ENCODE measurements at places on chromosomes 2 and 18.

DNA sequence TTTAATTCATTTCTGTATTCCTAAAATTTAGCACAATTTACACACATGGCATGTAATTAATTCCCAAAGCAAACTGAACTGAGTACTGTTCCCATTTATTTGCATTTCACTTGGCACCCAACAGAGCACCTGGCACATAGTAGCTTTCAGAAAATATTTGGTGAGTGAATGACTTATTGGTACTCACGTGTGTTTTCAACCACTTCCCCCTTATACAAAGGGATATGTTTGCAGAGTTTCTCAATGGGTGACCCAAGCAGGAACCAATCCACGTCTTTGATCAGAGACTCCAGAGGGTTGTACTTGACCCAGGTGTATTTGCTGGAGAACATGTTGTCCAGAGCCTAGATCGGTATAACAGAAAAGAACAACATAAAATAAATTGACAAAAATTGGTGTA, 6.6 kb downstream of the GKN2 start:
- no peak for DNase-seq

DNA sequence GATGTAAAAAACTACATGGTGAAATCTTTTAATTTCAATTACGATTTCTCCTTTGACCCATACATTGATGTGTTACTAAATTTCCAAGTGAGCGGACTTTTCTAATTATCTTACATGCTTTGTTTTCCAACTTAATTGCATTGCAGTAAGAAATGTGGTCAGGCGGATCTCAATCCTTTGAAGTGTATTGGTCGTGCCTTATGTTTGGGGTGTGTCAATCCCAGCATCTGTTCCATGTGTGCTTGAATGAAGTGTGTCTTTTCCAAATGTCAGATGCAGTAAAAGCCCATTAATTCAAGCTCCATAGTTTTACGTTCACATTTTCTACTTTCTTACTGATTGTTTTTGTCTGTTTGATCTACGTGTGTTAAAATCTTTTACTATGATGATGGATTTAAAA, 113.1 kb downstream of the UXS1 start:
- DNase-seq: no peak

DNA sequence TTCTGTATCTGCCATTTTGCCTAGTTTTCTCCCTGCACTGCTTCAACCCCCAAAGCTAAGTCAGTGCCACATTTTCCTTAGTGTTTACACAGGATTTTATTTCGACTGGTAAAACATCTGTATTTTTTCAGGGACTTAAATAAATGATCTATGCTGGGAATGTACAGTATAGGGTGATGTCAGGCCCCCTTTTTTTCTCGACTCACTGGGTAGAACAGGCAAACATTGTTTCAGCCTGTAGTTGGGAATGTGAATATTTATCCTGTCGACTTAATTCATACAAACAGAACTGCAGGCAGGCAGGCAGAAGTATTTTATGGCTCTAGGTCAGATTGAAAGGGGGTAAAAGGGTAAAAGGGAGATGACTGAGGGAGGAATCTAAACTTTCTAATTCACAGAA, 123.5 kb upstream of the ZFP36L2 start:
- no peak for DNase-seq

DNA sequence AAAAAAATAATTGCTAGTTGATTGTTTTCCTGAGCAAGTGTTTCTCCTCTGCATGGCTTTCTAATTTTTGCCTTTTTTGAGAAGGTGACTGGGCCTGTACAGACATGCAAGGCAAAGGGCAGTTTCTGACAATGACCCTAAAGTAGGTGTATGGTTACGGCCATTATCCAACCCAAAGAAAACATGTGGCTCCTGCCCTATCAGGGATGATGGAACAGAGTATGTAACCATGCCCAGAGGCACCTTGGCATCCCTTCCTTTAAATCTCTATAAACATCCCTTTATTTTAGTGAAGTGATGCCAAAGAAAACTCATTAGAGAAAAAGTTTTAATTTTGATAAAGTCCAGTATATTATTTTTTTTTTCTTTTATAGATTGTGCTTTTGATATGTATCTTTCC, 217.5 kb downstream of the LPIN1 start:
- no peak for DNase-seq

DNA sequence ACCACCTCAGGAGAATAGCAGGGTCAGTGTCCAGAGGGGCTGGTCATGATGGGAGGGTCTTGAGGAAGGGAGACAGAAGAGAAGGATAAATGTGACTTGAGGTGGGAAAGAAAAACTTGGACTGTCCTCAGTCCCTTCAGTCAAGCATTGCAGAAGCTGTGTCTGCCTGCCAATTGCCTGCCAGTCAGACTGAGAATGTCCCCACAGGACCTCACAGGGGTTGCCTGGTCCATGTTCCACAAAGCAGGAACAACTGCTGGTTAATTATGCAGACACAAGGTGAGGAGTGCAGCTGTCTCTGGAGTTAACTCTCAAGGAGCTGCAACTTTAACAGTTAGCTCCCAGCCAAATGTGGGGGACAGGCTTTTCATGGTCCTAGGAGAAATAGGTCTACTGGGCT, 75.7 kb downstream of the TRIM43 start:
- DNase-seq: no peak

- no peak for DNase-seq
Observed at GRCh38 chr2:84545005-84545404, 28.7 kb downstream of the DNAH6 start.

DNA sequence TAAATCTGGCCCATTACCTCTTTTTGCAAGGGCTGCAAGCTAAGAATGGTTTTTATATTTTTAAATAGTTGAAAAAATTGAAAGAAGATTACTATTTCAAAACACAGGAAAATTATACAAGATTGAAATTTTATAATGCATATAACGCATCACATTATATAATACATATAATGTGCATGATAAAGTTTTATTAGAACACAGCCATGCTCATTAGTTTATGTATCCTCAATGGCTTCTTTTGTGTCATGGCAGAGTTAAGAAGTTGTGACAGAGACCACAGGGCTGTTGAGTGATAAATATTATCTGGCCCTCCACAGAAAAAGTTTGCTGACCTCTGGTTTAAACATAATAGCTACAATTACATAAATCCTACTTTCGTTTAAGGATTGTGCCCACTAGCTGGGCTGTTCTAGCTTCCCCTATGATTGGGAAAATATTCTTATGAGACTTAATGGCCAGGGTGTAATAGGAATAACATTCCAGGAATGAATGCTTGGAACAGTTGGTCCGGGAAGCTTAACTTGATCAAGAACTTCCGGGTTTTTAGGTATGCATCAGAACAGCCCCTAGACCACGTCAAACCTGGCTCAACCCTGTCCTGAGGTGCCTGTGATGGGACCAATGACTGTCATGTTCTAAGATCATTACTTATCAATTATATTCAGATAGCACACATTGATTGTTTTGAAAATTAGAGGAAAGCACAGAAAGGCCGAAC, 98.7 kb upstream of the LPIN2 start:
- no peak for DNase-seq

DNA sequence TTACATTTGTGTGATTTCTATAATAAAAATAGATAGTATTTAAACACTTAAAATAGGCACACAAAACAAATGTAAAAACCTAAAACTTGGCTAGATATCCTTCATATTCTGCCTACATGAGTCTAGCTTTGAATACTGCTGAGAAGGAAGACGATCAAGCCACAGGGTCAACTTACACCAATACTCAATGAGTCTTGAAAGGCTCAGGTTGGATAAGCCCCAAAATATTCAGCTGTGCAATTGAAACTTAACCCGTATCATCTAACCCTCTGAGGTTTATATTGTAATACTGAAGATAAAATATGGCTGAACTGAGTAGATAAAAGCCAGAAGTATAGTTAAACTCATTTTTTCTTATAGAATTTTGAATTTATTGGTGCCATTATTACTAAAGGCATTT, 313.0 kb upstream of the NRXN1 start:
- no peak for DNase-seq

GRCh38 chr2:219309278-219309677, at the start of gene PTPRN:
TSS of gene PTPRN (minus strand) at chr2:219309401. CDS start at chr2:219309332, 69 bp downstream.
- DNase-seq: no peak
